ENCODE measurements at places on chromosomes 12 and 14. TPM values are rescaled to one million over a fixed set of nuclear protein-coding genes. Genes with fewer than 3 reads are reported as not detected.
A peak's percentile ranks its signal among the peaks of the same experiment; 100 is the strongest.

GRCh38 chr14:76763096-76764041 is 2.1 kb downstream of the VASH1 start:
- DNase-seq, result no peak

GRCh38 chr14:105258846-105259245 is 10.5 kb downstream of the BTBD6 start:
- DNase-seq, result no peak

DNA sequence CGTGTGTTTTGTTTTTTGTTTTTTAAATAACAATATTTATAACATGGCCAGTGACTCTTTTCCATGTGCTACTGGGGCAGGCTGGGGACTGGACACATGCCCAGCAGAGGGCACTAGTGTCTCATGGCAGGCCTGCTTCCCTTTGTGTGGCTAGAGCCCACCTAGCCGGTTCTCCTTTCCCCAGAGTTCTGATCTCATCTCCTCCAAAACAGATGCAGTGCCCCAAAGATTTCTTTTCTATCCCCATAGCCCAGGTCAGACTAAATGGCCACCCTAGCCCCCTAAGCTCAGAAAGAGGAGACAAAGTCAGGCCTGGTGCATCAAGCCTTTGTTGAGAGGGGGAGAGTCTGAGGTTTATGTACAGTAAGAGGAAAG is 21.2 kb downstream of the PRPF40B start:
- peak; percentile 86 for DNase-seq

DNA sequence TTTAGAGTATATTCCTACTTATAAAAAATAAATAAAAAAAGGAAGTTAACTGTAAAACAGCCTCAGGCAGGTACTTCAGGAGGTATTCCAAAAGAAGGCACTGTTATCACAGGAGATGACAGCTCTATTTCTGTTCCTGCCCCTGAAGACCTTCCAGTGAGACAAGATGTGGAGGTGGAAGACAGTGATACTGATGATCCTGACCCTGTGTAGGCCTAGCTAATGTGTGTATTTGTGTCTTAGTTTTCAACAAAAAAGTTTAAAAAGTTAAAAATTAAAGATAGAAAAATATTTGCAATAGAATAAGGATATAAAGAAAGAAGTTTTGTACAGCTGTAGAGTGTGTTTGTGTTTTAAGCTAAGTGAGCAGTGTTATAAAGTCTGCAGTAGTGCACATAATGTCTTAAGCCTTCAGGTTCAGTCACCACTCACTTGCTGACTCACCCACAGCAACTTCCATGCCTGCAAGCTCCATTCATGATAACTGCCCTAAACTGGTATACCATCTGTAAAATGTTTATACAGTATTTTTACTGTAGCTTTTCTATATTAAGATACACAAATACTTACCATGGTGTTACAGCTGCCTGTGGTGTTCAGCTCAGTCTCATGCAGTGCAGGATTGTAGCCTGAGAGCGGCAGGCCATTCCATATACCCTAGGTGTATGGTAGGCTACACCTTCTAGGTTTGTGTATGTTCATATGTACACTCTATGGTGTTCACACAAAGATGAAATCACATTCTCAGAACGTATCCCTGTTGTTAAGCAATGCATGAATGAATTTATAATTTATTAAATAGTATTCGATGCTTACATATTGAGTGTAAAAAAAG is 121.1 kb downstream of the ANO6 start:
- no peak for DNase-seq

Gene KRT78
- total RNA-seq, result not detected

Measured in Right ventricle myocardium inferior (tissue), 1 donor.